ENCODE measurements at places on chromosomes 2 and 18.

GRCh38 chr18:3100498-3101132 is 87.7 kb upstream of the LPIN2 start:
- no peak for DNase-seq

DNA sequence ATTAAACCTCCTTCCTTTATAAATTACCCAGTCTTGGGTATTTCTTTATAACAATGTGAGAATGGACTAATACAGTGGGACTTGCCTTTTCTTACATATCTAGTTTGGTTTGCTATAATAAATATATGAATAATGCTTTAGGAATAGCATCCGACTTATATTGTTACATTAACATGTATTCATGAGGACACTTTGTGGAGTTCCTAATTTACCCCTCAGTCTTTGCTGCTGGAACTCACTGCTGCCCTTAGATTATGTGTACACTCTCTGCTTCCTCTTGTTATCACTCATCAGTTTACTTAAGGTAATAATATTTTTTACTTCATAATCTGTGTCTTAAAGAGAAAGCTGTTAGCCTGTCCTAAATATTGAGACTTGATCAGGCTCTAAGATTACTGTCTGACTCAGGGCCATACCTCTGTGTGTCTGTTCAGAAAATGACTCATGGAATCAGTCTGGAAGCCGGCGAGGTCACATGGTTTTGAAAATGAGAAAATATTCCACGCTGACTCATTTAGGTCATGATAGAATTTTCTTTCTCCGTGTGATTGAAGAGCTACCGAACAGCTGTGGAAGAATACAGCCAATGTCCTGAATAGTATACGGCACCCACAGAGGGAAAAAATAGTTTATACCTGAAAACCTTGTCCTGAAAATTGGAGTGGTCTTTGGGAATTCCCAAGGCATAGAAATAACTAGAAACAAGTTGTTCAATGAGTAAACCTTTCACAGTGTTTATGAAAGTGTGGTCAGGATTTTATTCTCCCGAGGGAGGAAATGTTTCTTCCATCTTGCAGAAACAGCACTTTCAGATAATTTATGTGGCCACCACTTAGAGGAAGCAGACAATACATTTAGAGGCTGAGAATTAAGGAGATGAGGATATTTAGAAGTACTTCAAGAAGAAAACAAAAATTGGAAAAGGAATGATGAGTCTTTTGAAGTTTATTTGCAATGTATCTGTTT is 156.4 kb downstream of the DSEL start:
- DNase-seq: no peak

DNA sequence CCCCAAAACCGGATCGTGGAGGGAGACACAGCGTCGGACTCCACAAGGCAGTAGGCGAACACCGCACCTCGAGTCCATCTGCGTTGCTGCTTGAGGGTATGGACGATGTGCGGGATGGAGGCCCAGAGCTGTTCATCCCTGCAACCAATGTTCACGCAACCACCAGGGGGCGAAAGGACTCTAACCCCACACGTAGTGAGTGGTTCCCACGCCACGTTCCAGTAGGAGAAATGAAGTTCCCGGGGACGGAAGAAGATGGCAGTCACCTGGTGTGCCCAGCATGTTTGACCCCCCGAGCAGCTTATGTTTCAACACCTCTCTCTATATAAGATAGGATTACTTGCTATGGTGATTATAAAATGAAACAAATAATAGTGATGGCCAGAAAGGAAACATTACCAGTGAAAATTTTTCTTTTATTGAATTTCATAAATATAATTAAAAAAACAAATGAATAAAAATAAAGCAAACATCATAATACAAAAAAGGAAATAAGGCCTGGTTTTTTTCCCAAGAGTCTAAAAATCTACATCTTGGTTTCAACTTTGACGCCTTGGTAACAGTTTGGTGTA is 184.3 kb downstream of the SH3BP4 start:
- DNase-seq: peak; percentile 27

DNA sequence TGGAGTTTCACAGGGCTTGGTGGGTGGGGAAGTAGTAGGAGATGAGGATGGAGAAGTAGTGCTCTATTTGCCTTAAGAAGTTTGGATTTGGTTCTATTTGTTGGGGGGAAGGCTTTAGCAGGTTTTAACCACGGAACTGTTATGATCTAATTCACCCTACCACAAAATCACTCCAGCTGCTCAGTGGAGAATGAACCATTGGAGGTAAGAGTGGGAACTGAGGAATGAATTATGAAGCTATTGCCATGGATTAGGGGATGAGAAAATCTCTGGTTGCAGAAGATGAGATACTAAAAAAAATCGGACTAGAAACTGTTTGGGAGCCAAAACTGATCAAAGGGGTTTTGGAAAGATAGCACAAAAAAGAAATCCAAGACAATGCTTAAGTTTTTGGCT is 488.9 kb downstream of the DLGAP1 start:
- no peak for DNase-seq

- DNase-seq: no peak
These were observed 107.0 kb downstream of the RNF144A start for GRCh38 chr2:7024261-7024660.

- DNase-seq: no peak
These were observed 6.1 kb downstream of the INO80D start for GRCh38 chr2:206079699-206080465.

DNA sequence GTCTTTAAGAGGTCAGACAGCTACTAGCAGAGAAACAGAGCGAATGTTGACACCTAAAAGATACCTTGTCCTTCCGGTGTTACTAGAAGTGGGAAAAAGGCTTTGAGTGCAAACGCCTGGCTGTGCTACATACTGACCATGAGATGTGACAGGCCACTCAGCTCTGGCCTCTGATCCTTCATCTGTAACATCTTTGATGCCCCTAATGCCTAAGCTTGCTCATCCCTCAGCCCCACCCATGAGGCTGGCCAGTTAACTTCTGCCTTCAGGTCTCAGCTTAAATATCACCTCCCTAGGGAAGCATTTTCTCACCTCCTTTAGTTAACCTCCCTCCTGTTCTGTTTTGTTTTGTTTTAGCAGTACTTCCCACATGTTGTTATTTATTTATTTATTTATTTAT is 15.9 kb downstream of the EPAS1 start:
- DNase-seq: no peak

DNA sequence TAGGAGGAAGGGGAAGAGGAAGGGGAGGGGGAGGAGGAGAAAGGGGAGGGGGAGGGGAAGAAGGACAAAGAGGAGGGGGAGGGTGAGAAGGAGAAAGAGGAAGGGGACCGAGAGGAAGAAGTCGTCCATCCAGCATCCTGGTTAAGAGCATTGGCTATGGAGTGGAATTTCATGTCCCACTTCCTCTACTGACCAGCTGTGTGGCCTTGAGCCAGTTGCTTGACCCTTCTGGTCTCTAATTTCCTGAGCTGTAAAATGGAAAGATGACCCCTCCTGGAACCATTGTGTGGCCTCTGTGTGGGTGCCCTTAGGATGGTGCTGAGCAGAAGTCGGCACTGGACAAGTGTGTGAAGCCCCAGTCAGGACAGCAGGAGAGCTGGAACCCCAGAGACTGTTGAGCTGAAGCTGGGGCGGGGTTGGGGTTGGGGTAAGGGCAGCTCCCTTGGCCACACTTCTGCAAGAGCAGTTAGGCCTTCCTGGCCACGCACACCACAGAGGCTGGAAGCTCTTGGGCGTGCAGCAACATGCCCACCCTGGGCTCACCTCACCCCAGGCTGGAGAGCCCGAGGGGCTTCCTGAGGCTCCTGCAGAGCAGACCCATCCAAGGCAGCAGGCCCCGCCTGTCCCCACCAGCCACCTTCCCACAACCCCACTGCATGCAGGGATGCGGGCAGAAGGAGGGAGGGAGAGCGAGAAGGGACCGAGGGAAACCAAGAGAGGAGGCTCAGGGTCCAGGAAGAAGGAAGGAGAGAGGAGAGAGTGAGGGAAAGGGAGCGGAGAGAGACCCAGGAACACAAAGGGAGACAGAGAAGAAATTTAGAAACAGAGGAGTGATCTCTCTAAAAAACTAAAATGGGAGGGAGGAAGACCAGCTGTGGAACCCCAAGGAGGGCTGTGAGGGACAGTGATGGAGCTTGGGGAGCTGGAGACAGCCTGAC is 16.2 kb downstream of the ADRA2B start:
- no peak for DNase-seq

- no peak for DNase-seq
These were observed 31.1 kb downstream of the SIGLEC15 start for GRCh38 chr18:45856531-45856930.

GRCh38 chr2:104047516-104047915 is 806.4 kb upstream of the POU3F3 start:
- DNase-seq: no peak

- DNase-seq: no peak
These were observed 88.2 kb downstream of the NCOA1 start for GRCh38 chr2:24579053-24579803.

- DNase-seq: no peak
These were observed 42.7 kb upstream of the TAF1B start for GRCh38 chr2:9800639-9800974.

GRCh38 chr2:168814046-168814445 is 11.6 kb downstream of the NOSTRIN start:
- no peak for DNase-seq

DNA sequence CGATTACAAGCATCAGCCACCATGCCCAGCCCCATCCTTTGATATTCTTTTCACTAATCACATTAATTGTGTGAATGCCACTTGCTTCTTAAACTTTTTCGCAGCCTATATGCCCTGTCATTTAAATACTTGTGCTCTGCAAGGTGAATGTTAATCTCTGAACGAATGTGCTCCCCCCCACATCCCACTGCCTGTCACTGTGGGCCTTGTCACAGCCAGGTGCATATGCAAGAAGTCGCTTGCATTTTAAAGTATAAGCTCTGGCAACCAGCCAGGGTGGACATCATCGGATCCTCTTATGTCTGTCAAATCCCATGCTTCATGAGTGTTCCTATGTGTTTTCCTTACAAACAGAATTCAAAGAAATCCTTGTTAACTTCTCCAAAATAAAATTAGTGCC is 304.4 kb downstream of the GALR1 start:
- DNase-seq: no peak

DNA sequence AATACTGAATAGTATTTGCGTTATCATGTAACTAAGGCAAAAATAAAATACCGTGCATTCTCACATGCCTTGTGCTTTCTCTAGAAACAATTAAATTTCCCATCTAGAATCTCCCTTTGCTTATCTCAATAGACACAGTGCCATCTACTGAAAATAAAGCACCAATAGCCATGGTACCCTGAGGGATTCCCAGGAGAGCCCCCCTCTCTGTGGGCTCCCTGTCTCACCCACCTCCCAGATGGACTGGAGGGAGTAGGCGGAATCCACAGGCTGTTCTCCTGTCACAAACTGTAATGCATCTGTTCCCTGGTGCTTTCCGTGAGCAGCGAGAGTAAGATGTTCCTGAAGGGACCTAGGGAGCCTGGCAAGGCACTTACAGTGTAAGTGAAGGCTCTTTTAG is 112.4 kb upstream of the UPP2 start:
- no peak for DNase-seq

DNA sequence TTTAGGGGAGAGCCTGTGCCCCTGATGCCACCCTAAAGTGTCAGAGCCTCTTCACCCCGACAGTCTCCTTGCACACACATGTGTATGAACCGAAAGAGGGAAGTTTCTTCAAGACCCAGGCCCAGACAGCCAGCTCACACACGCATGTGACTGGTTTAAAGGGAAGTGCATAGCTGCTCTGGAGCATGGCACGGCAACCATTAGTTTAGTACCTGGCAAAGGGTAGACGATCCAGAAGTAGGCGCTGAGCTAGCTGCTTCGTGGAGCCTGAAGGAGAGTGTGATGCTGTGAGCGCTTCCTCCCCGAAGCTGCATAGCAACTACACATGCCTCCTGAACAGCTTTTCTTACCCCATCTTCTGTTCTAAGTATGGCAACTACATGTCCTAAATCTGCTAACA is 91.7 kb downstream of the ZCCHC2 start:
- DNase-seq: no peak

DNA sequence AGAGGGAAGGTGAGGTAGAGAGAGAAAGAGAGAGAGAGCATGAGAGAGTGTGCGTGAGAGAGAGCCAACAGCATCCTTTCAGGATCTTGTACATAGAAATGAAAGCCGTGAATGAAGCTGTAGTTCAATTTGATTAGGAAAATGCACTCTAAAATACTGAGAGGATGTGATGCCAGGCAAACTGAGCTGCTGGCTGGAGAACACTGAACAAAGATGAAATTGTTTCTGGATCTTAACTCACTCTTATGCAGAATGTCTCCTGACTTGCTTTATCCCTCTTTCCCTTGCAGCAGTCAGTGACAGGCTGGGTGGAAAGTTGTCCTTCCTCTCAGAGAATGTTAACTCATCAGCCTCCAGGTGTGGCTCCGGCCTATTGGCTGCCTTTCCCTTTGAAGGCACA is 10.7 kb downstream of the LYPD1 start:
- DNase-seq: no peak

DNA sequence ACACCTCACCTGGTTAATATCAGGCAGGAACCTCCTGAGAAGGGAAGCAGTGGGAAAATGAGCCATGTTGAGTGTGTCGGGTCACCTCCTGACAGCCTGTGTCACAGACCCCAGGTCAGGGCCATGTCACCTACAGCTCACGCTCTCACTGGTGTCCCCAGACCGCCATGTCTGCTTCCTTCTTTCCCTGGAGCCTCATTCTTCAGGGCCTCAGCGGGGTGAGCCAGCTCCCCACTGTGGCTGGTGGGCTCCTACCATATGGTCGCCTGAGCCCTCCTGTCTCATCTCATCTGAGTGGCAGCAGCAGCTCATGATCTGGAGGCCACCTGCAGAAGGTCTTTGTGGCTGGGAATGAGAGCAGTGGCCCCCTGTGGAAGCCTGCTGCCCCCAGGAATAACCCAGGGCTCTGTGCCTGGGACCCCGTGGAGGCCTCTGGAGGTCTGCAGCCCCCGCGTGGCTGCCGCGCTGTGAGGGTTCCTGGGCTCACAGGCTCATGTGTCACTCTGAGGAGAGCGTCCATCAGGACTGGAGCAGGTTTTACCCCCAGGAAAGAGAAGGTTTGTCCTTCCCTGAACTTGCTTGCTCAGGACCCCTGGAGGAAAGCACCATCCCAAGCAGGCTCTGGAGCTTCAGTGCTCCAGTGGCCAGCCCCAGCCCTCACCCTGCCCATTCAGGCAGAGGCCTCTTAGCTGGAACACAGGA is 56.4 kb downstream of the FAM168B start:
- no peak for DNase-seq

DNA sequence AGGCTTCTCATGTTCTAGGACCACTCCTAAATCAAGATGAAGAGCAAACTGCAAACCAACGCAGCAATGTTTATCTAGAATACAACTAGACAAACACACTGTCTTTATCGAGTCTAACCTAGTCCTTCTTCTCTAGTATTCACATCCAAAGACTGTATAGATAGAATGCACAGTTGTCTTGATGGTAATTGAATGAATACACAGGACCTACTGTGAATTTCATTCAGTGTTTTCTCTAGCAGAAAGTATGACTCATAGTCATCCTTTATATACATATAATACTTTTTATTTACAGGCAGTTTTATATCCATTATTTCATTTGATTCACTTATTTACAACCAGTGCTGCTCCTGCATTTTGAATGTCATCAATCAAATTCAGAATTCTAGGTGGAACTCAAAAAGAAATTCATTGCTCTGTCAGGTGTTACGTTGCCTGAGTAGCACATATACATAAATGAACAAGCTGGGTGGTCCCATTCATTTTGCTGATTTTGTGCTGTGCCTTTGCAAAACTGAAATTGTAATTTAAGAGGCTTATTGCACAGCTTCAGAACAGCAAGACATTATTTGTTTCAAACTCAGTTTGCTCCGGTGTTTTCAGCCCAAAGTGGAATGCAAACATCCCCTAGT is 374.8 kb downstream of the EPHA4 start:
- no peak for DNase-seq

GRCh38 chr2:218216336-218216673 is 684 bp upstream of the ARPC2 start:
- DNase-seq: no peak
